NCI-H1417 treated with DMSO at 0.1 percent for 48 hours (cell line): ENCODE measurements at places on chromosomes 16 and 17.

DNA sequence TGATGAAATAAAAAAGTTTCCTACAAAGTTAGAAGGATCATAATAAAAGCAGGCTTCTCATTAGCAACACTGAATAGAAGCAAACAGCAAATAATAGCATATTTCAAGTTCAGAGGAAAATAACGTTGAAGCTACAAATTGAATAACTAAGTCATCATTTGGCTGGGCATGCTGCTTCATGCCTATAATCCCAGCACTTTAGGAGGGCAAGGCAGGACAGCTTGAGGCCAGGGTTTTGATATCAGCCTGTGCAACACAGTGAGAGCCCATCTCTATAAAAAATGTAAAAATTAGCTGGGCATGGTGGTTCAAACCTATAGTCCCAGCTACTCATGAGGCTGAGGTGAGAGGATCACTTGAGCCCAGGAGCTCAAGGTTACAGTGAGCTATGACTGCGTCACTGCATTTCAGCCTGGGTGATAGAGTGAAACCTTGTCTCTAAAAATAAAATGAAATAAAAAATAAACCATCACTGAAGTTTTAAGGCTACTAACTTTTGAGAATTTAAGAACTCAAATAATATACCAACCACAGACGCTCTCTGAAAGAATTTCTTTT, 25.5 kb downstream of the NCOR1 start:
- no peak for DNase-seq

DNA sequence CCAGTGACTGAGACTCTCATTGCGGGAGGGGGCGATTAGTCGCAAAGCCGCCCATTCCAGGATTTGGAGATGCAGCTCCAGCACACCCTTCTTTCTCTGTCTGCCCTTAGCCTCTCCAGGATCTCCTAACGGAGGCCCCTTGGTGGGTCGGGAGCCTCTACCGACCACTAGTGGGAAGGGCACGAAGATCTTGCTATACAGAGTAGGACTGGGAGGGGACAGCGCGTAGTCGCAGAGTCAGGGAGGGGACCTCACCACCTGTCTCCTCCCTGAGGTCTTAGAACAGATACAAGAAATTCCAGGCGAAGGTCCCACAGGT, 588 bp upstream of the SMTNL2 start:
- no peak for DNase-seq

DNA sequence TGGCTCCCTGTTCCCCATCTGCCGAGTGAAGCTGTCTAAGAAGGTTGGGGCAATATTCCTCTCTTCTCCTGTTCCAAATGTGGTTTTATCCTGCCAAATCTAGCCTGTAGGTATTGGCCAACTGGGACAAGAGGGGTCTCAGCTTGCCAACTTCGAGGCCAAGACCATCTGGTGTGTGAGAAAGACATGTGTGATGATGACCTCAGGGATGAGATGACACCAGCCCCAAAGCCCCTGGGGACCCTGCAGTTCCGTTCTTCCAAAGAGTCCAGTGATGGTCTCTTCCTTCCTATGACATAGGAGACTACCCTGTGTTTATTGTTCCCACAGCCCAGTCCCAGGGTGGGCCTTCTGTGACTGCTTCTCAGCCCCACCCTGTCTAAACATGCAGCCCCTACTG, 34.8 kb upstream of the ADAMTS18 start:
- no peak for DNase-seq

- no peak for DNase-seq
These were observed 13.1 kb downstream of the USP7 start for GRCh38 chr16:8950580-8951077.

DNA sequence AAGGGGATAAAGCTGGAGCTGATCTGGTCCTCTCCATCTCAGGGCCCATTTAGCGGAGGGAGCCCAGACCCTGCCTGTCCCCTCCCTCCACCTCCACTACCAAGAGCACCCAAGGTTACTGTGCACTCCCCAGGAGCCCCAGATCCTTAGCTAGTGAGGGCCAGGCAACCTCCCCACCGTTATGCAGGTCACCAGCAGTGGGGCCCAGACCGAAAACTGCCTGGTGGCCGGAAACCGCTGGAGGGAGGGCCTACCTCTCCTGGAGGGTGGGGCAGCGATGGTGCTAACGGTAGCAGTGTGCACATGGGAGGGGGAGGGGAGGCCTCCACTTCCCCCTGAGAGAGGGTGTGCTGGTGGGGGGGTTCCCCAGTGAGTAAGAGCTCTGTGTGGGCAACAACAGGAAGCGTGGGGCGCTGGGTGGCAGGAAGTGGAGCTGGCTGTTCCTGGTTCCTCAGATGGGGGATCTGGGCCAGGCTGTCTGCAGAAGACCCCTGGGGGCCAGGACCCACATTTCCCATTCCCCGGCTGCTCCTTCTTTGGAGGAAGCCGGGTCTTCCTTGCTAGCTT, 4.4 kb downstream of the FMNL1 start:
- no peak for DNase-seq

GRCh38 chr16:85917959-85918358, 19.0 kb downstream of the IRF8 start:
- no peak for DNase-seq

DNA sequence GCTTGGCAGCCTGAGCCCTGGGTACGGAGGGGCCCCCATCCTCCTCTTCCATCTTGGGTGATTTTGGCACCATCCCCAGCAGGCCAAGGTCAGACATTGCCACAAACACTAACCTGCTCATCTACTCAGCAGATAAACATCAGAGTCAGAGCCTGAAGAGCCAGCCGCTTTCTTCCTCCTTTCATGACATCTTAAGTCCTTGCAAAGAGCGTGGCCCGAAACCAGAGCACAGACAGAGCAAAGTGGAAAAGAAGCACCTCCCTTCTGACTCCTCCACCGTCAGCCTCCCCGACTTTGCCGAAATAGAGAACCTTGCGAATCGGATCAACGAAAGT, 60.4 kb upstream of the RPH3AL start:
- DNase-seq = no peak

GRCh38 chr17:10290041-10290440, 82.8 kb downstream of the MYH13 start:
- DNase-seq = no peak

DNA sequence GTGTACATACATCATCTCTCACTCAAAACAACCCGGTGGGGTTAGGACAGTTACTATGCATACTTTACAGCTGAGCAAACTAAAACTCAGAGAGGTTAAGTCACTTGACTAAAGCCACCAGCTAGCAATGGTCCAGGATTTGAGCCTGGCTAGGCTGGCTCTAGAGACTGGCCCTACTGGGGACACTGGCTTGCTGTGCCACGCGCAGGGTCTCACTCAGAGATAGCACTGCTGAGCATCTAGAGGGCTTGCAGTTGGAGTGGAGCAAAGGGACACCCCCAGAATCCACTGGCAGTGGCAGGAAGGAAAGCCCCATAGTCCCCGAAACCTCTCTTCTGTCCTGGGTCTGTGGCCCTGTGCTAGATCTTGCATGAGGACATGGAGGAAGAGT, 11.1 kb downstream of the SAMD14 start:
- DNase-seq = no peak

DNA sequence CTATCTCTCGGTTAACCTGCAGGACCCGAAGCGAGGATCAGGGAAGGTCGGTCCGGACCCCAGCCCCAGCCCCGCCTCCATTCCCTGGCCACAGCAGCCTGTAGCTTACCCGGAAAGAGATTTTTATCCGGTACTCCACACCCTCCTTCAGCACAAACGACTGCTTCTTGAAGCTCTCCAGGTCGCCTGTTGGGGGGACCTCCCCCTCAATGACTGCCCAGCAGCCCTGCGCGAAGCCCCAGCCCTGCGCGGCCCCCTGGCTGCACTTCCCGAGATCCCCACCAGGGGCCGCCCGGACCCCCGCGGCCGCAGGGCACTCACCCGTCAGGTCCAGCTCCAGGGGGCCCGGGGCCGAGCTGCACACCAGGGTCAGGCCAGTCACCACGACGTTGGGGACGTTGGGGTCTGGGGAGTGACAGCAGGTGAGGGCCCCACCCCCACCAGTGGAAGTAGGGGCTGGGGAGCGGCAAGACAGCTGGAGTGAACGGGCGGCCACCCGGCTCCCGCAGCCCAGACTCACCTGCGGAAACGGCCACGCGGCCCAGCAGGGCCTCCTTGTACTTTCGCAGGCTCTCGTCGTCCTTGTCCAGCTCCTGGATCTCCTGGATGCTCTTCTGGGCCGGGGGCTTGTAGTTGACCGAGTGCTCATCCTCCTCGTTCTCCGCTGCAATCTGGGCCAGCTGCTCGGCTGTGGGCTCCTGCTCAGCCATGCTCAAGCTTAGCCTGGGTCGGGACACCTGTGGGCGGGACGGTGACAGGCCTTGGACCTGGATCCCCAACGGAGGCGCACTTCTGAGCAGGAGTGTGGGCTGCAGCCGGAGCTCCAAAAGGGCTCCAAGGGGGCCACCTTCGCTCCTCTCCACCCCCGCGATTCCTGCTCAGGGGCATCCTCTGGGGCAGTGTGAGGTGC, 1.7 kb downstream of the ARHGDIA start:
- DNase-seq = no peak

DNA sequence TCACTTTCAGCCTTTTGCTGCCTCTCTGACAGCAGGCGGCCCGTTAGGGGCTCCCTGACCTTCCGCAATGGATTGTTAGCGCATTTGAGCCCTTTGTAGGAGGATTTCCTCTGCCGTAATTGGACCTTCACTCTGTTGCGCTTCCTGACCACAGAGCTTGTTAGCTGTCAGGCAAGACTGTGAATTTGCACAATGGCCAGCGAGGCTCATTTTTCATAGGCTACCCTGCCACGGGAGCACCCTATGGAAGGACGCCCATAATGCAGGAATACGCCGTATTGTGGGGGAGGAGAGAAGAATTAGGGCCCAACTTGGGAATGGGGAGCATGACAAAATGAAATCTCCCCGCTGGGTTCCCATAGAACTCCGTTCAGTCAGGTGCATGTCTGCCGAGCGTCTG, 205.2 kb upstream of the NLRP1 start:
- DNase-seq = no peak

- no peak for DNase-seq
These were observed 4.0 kb downstream of the ENGASE start for GRCh38 chr17:79078476-79079190.

DNA sequence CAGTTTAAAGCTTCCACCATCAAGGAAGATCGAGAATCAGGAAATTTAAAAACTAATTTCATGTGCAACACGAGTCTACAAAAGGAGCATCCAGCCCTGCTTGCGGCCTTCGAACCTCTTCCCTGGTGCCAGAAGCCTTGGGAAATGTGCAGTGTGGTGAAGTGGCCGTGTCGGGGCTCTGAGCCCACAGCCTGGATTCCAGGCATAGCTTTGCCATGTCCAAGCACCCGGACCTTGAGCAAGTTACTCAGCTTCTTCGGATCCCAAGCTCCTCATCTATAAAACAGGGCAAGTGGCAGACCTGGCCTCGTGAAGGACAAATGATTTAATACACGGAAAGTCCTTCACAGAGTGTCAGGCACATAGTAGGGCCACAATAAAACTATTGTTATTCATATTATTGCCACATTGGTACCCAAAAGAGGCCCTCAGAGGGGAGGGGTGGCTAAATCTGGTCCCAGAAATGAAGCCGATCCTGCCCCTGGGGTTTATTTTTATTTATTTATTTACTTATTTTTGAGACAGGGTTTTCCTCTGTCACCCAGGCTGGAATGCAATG, 34.8 kb downstream of the COTL1 start:
- DNase-seq = no peak

DNA sequence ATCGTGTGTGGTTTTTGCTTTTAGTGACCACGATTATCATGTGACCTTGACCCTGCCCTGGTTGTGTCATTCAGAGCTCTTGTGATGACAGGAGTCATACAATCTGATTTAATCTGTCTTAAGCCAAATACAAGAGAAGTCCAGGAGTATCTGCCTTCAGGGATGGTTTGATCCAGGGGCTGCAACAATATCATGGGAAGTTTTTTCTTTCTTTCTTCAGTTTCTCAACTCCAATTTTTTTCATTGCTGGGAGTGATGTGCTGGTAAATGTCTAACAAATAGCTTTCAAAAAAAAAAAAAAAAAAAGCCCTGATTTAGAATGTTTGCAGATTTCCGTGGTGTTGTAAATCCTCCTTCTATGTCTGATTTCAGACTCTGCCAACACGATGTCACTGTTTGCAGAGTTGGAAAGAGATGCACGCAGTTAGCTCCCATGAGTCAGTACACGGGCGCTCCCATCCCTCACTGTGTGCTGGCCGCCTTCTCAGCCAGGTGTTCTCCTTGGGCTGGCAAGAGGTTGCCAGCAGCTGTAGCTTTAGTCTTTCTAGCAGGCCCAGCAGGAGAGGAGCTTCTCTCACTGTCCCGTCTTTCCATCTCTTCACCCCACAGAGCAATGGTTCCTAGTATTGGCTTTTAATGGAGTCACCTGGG, 229.7 kb downstream of the SNX29 start:
- DNase-seq = no peak

DNA sequence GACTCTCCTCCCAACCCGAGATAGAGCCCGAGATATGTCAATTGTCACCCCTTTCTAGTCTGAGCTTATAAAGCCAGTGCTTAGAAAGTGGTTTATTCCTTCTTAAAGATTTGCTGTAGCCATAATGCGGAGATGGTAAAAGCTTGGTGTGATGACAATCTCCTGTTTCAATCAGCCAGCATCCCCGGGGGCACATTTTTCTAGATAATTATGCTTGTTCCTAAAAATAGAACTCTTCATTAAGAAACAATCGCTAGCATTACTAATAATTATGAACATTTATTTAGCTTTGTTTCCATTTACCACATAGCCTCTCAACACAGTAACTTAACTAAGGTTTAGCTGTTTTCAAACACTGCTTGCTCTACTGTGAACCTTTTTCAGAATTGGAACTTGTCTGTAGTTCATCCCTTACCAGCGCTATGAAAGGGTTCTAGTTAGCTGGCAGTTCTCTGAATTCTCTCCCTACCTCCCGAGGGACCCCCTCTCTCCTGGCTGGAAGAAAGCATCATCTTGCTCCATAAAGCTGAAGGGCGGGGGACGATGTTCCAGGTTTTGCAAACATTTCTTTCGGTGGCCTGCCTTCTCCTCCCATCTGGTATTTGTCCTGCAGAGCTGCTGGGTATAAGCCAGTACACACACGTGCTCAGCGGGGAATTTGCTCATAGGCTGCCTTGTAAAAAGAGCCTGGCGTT, 922 bp upstream of the MRPL58 start:
- no peak for DNase-seq

DNA sequence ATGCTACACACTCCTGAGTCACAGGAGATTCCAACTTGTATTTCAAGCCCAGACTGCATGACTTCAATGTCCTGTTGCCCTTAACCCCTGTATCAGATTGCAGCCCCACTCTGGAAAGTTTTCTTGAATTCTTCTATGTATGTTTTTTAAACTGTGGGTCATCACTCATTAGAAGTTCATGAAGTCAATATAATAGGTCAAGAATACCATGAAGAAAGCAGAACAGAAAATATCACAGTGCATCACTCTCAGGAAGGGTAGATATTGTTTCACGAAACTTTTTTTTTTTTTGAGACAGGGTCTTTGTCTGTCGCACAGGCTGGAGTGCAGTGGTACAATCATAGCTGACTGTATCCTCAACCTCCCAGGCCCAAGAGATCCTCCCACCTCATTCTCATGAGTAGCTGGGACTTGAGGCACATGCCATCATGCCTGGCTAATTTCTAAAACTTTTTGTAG, 20.5 kb downstream of the PRKCB start:
- DNase-seq = no peak
